ENCODE measurements at places on chromosomes 1 and 21. TPM values are rescaled to one million over a fixed set of nuclear protein-coding genes. Genes with fewer than 3 reads are reported as not detected.

DNA sequence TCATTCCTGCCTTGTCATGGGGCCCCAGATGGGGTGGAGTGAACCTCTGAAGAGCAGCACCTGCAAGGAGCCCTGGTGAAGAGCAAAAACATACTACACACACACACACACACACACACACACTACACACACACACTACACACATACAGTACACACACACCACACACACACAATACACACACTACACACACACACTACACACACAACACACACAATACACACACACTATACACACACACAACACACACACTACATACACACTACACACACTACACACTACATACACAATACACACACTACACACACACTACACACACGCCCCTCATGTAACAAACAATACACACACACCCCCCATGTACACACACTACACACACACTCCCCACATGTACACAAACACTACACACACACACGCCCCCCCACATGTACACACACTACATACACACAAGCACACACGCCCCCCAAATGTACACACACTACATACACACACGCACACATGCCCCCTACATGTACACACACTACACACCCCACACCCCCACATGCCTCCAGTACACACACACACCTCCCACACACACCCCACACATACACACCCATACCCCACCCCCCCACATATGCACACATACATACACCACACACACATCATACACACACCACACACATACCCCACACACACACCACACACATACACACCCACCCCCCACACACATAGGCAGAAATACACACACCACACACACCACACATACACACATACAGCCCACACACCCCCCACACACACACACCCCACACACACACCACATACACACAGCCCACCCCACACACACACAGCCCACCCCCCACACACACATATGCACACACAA, 9.3 kb downstream of the SLC2A5 start:
- no peaks in the 10 kb centered on the region for H3K36me3 ChIP-seq
- no peaks in the 10 kb centered on the region for H3K4me1 ChIP-seq
- H3K27me3 ChIP-seq: no peaks in the 10 kb centered on the region
- no peak for DNase-seq

- DNase-seq: peak; percentile 58
- no peak overlapping the region for H3K27ac ChIP-seq
- no peaks in the 10 kb centered on the region for H3K4me1 ChIP-seq
- no peaks in the 10 kb centered on the region for H3K36me3 ChIP-seq
- H3K4me3 ChIP-seq: no peak overlapping the region
Measured at GRCh38 chr1:59043796-59044195, 253.1 kb upstream of the FGGY start.

DNA sequence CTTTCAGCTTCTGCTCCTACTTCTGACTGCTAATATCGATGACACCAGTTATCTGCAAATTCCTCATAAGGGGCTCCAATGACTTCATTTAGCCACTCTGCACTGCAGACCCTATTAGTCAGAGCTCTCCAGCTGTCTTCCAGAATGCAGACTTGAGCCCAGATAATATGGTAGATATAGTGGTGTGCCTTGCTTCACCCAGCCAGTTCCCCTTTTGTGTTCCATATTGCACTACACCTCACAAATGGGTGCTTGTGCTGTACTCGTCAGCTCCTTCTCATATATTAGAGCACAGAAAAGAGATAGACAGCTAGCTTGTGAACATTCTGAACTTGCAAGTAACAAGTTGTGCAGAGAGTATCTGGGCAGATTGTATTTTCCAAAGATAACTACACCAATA, 23.7 kb upstream of the COG2 start:
- H3K27ac ChIP-seq: no peak overlapping the region
- no peaks in the 10 kb centered on the region for H3K4me1 ChIP-seq
- H3K27me3 ChIP-seq: no peaks in the 10 kb centered on the region
- no peak for DNase-seq
- no peak overlapping the region for H3K4me3 ChIP-seq

- no peak for DNase-seq
- no peaks in the 10 kb centered on the region for H3K36me3 ChIP-seq
- H3K27ac ChIP-seq: no peak overlapping the region
- no peaks in the 10 kb centered on the region for H3K27me3 ChIP-seq
- H3K4me3 ChIP-seq: no peak overlapping the region
Measured at GRCh38 chr1:51523931-51524330, 4.9 kb upstream of the EPS15 start.

DNA sequence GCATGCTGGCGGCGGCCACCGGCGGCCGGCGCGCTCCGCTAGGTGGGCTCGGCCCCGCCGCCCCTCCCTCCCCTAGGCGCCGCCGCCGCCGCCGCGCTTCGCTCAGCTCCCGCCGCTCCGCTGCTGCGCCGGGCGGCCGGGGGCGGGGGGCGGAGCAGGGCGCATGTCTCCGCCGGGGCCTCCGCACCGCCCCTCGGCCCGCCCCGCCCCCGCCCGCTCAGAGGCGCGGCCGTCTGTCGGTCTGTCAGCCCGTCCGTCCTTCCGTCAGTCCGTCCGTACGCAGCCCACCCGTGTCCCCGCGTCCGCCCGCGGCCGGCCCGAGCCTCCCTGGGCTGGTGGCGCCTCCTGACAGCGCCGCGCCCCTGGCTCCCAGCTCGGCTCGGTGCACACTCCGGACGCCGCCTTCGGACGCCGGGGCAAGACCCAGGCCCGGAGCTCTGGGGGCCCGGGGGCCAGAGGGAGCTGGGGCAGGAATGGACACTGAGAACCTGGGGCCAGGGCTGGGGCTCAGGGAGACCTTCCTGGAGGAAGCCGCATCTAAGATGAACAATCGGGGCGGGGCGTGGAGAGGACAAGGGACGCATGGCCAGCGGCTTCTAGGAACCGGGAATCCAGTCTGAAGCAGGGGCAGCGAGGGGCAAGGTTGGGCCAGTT, at the start of gene GPR153:
Gene GPR153 (minus strand): TSS at position 138 of the 654 bp plus-strand sequence. CDS start 6,193 bp downstream, outside the sequence.
- H3K4me3 ChIP-seq: peak within 1 kb of the TSS; percentile 11
- H3K4me1 ChIP-seq: no peaks in the 10 kb centered on the region
- no peaks in the 10 kb centered on the region for H3K27me3 ChIP-seq
- no peak within 1 kb of the TSS for H3K27ac ChIP-seq

DNA sequence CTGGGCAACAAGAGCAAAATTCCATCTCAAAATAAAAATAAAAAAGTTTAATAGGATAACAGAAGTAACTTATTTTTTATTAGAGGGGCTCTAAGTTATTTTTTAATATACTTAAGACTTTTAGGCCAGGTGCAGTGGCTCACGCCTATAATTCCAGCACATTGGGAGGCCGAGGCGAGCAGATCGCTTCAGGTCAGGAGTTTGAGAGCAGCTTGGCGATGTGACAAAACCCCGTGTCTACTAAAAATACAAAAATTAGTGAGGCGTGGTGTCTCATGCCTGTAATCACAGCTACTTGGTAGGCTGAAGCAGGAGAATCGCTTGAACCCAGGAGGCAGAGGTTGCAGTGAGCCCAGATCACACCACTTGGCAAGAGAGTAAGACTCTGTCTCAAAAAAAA, 180.5 kb upstream of the NR5A2 start:
- no peak overlapping the region for H3K4me3 ChIP-seq
- H3K27ac ChIP-seq: no peak overlapping the region
- no peaks in the 10 kb centered on the region for H3K4me1 ChIP-seq
- no peaks in the 10 kb centered on the region for H3K27me3 ChIP-seq

- H3K4me1 ChIP-seq: no peaks in the 10 kb centered on the region
- no peak overlapping the region for H3K27ac ChIP-seq
- no peaks in the 10 kb centered on the region for H3K36me3 ChIP-seq
- DNase-seq: peak; percentile 41
- H3K27me3 ChIP-seq: no peaks in the 10 kb centered on the region
Measured at GRCh38 chr21:46161633-46162592, 6.5 kb upstream of the FTCD start.

- no peak overlapping the region for H3K4me3 ChIP-seq
- no peak for DNase-seq
- no peaks in the 10 kb centered on the region for H3K27me3 ChIP-seq
- peaks cover 3% of the 10 kb centered on the region for H3K36me3 ChIP-seq
Measured at GRCh38 chr1:27789540-27790041, 16.6 kb downstream of the STX12 start.

DNA sequence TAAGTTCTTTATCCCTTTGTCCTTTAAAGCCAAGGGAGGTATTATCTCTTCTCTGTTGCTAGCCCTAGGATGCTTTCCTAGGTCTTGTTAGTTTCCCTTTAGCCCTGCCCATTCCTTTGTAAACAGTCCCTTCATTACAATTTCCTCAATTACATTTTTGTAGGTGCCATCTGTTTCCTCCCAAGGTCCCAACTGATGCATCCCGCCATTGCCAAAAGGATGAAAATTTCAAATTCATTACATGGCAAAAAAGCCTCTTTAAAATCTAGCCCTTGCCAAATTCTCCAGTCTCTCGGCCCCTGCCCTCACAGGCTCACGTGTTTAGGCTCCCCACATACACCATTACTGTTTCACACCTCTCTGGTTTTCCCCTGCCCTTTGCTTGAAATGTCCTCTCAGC, 151.9 kb upstream of the C1orf87 start:
- H3K27me3 ChIP-seq: no peaks in the 10 kb centered on the region
- peaks cover 3% of the 10 kb centered on the region for H3K4me1 ChIP-seq
- H3K36me3 ChIP-seq: no peaks in the 10 kb centered on the region
- DNase-seq: no peak
- no peak overlapping the region for H3K4me3 ChIP-seq

The FLVCR1 gene
- total RNA-seq: 6.9 TPM

The TNFRSF4 gene
- total RNA-seq: 3.5 TPM

The ARHGEF10L gene
- 143 TPM for total RNA-seq

GRCh38 chr21:45290948-45291612, 3.4 kb upstream of the POFUT2 start:
- DNase-seq: no peak
- no peak overlapping the region for H3K4me3 ChIP-seq
- no peak overlapping the region for H3K27ac ChIP-seq
- no peaks in the 10 kb centered on the region for H3K27me3 ChIP-seq
- no peaks in the 10 kb centered on the region for H3K4me1 ChIP-seq

The C1orf115 gene
- total RNA-seq: 21.2 TPM

GRCh38 chr1:228182296-228183030, 16.9 kb downstream of the IBA57 start:
- H3K27ac ChIP-seq: no peak overlapping the region
- DNase-seq: no peak
- H3K4me3 ChIP-seq: no peak overlapping the region
- H3K4me1 ChIP-seq: no peaks in the 10 kb centered on the region
- no peaks in the 10 kb centered on the region for H3K36me3 ChIP-seq

The TTLL10 gene
- total RNA-seq: 0.15 TPM

DNA sequence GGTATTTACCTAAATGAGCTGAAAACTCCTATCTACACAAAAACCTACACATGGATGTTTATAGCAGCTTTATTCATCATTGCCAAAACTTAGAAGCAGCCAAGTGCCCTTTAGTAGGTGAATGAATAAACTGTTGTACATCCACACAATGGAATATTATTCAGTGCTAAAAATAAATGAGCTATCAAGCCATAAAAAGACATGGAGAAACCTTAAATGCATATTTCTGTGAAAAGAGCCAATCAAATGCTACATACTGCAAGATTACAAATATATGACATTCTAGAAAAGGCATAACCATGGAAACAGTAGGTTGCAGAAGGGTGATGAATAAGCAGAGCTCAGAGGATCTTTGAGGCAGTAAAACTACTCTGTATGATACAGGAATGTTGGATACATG, 23.3 kb downstream of the ABCB10 start:
- no peaks in the 10 kb centered on the region for H3K4me1 ChIP-seq
- peaks cover 5% of the 10 kb centered on the region for H3K36me3 ChIP-seq
- no peak for DNase-seq
- H3K4me3 ChIP-seq: no peak overlapping the region
- no peaks in the 10 kb centered on the region for H3K27me3 ChIP-seq

The PTGS2 gene
- 17.0 TPM for total RNA-seq

The BEND5 gene
- 6.6 TPM for total RNA-seq

Data from aorta (tissue), 5 donors.